Stimulated activated CD4-positive, alpha-beta T cell treated with anti-CD3 and anti-CD28 coated beads, Interleukin-1b, Interleukin-23, amount 100 ng/mL, for 24 hours (primary cell): ENCODE measurements at places on chromosomes 4 and X.
A peak's percentile ranks its signal among the peaks of the same experiment; 100 is the strongest.

- no peak for DNase-seq
These were observed 66.2 kb upstream of the TACR3 start for GRCh38 chr4:103786014-103786413.

GRCh38 chrX:150465881-150466775 is 102.3 kb upstream of the MTM1 start:
- no peak for DNase-seq

DNA sequence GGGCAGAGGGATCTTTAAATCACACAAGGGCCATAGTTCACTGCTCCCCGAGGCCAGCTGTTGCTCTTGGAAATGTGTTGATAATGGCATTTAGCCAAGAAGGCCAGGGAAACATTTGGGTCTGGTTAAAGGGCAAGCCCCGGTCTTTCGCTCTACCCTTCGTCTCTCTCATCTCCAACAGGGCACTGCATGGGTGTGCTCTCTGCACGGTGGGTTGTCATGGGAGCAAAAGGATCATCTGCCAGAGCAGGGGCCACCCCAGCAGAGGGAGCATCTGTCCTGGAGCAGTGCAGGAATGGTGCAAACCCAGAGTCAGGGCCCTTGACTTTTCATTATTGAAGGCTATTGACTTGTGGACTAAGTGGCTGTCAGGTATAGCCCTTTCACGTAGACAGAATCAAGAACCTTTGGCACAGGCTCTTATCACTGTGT is 22.7 kb upstream of the PGRMC2 start:
- DNase-seq, result no peak

- peak; percentile 39 for DNase-seq
These were observed 93.9 kb downstream of the NXF2B start for GRCh38 chrX:102345916-102346315.

DNA sequence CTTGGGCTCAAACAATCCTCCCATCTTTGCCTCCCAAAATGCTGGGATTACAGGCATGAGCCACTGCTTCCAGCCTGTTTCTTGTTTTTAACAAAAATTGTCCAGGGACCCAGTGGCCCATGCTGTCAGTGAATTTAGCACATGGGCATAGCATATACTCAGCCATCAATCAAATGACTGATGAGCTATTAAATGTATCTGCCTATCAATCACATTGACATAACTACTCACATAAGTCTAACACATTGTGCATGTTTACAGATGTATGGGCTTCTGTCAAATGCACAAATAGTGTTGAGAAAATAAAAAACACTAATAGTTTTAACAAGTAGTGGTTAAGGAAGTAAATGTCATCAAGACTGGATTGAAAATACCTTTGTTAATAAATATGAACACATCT is 249.4 kb downstream of the COX18 start:
- no peak for DNase-seq

GRCh38 chr4:71469541-71469940 is 130.7 kb downstream of the SLC4A4 start:
- DNase-seq, result no peak

DNA sequence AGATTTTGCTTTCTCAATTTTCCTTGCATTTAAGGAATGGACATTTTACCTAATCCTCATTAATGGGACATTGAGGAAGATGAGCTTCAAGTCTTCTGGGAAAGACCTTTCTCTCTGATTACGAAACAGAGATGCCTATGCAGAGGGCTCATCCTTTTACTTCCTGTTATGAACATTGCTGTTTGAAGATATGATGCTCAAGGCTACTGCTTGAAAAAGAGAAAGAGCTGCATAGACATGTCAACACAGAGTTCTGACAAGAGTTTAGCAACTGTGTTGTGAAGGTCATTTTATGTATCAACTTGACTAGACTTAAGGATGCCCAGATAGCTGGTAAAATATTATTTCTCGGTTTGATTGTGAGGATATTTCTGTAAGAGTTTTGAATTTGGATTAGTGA is 13.8 kb upstream of the GNPDA2 start:
- no peak for DNase-seq
